CD4-positive, CD25-positive, alpha-beta regulatory T cell (primary cell): ENCODE measurements at places on chromosomes 2 and 18. TPM values are rescaled to one million over a fixed set of nuclear protein-coding genes. Genes with fewer than 3 reads are reported as not detected.

GRCh38 chr18:39966275-39966674 lies 1988.8 kb upstream of the PIK3C3 start:
- DNase-seq = no peak

- no peak for DNase-seq
Measured at GRCh38 chr2:203904022-203904421, 32.5 kb upstream of the ICOS start.

GRCh38 chr2:100869120-100869519 lies 49.2 kb downstream of the NPAS2 start:
- no peak for DNase-seq

GRCh38 chr2:32711219-32711618 lies 83.4 kb downstream of the TTC27 start:
- no peak for DNase-seq

DNA sequence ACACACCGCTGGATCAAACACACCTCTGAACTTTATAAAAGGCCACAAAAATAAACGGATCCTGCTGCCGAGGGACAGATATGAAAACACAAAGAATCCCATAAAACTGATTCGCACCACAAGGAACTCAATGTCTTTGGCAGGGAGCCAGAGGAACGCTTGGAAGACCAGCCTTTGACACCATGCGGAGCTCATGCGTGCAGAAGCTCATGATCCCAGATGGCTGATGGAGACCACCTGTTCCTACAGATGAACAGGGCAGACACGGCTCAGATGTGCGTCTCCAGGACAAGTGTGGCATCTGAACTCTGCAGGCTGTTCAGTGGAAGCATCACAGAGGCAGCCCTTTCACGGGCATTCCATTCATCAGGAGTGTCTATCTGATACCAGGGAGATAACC lies 24.9 kb downstream of the COPS9 start:
- DNase-seq = no peak

DNA sequence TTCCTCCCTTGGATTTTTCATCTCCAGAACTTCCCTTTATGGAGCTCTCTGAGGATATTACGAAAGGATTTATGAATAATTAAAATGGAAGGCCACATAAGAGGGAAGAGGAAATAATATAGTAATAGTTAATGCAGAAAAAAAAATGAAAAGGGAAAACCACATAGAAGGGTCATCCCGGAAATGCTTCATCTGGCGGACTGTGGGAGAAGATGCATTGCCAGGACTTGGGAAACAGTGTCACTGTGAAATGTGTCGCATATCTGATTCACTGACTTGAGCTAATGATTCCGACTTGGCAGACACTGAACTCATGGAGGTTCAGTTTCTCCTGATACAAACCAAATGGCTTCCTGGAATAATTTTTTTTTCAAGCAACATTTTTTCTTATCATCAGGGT lies 129.9 kb upstream of the RMP24 start:
- DNase-seq = no peak

EML4 gene
- total RNA-seq = 293 TPM

ALKAL2 gene
- total RNA-seq = not detected

ACVR1C gene
- 1.1 TPM for total RNA-seq
